Activated CD8-positive, alpha-beta memory T cell treated with anti-CD3 and anti-CD28 coated beads, Interleukin-2, amount 10 ng/mL, durations not matched to agents 7 days and 5 days (primary cell): ENCODE measurements at places on chromosomes 3 and 15.

- no peak for DNase-seq
Measured at GRCh38 chr15:33865416-33865815, 102.9 kb upstream of the CHRM5 start.

- DNase-seq: no peak
Measured at GRCh38 chr15:100623301-100623700, 20.9 kb downstream of the ASB7 start.

- no peak for DNase-seq
Measured at GRCh38 chr3:57199895-57200297, at the start of gene HESX1. HESX1 (minus strand) TSS chr3:57199978; CDS start chr3:57199918, 60 bp downstream.

DNA sequence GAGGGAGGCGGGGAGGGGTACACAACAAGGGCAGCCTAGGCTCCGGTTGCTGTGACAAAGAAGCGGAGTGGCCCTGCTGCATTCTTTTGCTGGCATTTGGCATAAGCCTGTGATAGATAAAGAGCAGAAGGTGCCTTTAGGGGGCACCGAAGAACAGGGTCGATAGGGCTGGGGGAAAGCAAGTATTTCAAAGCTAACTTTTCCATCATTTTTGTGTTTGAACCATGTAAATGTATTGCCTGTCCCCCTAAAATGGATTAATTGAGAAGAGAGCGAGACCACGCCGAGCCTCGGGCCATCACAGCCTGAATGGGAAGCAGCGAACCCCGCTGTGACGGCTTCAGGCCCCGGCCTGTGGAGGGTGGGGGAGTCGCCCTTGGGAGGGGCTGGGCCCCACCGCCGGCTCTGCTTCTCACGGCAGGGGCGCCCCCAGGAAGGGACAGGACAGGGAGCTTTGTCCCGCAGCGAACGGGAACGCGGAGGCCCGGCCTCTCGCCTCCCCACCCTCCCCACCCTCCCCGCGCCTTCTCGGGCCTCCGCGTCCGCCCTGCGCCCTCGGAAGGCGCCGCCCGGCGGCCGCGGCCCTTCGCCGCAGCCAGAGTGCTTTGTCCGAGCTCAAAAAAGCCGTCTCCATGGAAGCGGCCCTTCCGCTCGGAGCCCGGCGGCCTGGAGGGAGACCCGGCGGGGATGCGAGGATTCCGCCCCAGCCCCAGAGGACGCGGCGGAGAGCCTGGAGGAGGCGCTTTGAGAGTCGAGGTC is 32.4 kb upstream of the ALDH1L1 start:
- no peak for DNase-seq

GRCh38 chr3:101279765-101280385 is 40.5 kb downstream of the IMPG2 start:
- no peak for DNase-seq

DNA sequence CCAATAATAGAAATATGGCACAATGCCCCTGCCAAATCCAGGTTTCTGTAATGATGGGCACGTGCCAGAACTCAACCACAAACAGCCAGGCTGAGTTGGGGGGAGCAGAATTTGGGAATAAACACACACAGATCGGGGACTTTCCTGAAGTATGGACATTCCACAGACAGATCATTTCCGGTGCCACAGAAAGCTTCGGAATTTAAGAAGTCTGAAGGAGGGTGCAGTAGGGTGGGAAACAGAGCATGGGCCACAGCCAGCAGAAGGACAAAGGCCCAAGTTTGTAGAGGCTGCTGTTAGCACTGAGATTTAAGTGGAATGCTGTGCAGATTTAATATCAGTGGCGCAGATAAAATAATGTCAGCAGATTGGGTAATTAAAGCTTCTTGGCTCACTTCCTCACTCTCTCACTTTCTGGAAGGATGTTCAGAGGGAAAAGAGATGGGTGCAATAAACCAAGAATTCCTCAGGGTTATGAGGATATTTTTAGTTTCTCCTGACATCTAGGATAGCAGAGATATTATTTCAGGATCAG is 67.4 kb downstream of the MYLK start:
- no peak for DNase-seq

- DNase-seq: no peak
Measured at GRCh38 chr3:64977308-64978100, 289.7 kb upstream of the ADAMTS9 start.

DNA sequence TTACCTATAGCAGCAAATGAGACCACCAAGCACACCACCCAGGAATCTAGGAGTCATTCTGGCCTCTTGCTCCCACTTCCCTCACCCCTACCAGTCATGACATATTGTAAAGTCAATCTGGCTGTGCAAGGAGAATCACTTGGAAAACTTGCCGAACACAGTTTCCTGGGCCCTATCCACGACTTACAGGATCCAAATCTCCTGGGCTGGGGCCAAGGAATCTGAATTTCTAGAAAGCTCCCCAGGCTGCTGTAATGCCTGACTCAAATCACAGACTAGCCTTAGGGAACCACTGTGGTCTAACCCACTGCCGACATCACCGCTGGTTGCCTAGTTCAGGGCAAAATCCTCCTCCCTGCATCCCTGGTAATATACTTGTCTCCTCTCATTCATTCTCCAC is 4.2 kb upstream of the CRABP1 start:
- DNase-seq: no peak

DNA sequence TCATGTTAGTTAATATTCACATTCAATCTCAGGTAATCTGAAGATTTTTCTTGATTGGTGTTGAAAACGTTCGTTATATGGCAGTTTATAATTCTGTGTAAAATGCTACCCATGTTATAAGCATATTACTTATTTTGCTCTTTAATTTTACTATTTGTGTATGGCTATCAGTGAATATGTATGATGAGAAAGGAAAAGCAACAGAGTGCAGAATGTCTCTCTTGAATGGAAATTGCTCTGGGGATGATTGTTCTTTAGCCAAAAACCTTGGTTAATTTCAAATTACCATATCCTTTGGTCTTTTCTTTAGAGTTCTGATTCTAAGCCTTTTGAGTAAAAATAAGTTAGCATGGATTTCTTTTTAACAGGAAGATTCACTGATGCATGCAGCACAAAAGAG is 2.5 kb downstream of the SERPINI1 start:
- no peak for DNase-seq

DNA sequence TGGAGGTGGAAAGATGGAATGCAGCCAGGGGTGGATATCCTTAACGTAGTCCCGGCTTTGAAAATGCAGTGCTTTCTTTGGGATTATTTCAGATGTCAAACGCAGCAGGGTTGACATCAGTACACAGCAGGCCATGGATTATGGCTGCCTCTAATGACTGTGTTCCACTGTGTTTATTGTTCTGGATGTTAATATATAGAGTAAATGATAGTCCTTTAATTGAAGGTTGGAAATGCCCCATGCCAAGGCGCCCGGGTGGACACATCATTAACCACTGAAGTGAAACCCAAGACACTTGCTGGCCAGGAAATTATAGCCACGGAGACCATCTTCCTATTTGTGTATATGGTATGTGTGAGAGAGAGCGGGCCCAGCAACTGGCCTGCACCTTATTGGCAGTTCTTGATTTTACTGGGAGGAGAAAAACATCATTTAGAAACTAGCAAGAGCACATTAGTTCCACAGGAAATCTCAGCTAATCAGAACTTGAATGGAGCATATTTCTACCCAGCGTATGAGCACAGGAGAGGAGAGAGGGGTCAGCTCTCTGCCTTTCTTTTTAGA is 254.9 kb upstream of the RASGRP1 start:
- DNase-seq: no peak

DNA sequence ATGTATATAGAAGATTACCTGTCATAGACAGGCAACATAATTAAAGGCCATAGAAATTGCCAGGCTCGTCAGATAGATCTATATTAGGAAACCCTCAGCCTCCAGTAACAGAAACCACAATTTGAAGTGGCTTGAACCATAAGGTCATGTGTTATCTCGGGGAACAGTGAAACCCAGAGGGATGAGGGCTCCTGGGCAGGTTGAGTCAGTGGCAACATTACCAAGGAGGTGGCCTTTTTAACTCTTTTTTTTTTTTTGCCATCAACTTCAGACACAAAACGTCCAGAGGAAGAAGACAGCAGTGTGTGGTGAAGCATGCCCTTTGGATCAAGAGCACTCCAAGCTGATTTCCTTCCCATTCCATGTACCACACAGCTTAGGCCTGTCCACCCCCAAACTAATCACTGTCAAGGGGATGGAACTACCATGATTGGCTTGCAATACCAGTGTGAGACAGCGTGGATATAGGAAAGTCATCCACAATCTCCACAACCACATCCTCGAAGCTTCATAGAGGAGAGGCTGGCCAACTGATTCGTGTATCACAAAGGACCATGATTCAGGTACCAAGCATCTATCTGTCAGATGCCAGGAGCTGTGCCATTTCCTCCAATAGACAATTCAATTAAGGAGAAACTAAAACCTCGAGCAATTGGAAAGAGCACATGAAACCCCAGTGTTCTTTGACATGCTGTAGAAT is 999 bp upstream of the KIF7 start:
- no peak for DNase-seq

GRCh38 chr15:82919231-82919886 is 33.2 kb downstream of the HOMER2 start:
- DNase-seq: no peak

DNA sequence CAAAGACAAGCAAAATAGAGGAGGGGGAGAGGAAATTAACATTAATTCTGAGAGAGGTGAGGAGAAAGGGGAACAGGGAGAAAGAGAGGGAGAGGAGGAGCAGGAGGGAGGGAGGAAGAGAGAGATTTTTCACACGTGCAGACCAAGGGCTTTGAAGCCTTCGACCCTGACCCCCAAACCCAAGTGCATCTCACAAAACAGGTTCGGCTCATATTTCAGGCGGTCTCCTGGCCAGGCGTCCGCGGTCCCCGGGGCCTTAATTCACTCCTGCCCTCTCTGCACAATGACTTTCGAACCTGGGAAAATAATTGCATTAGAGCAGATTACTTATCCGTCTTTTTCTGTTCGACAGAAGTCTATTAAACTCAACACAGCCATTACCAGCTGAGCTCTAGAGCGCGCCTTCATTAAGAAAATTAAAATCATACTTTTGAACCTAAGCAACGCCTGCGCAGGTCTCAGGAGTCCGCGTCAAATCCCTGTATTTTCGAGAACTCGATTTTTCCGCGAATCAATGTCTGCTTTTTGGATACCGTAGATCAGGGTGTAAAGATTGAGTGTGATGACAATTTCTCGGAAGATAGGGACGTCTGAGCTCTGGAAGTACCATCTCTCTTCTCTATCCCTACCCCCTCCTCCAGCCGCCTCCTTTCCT is 220.7 kb downstream of the MEIS2 start:
- no peak for DNase-seq

- no peak for DNase-seq
Measured at GRCh38 chr3:115713284-115713683, 90.0 kb downstream of the GAP43 start.

DNA sequence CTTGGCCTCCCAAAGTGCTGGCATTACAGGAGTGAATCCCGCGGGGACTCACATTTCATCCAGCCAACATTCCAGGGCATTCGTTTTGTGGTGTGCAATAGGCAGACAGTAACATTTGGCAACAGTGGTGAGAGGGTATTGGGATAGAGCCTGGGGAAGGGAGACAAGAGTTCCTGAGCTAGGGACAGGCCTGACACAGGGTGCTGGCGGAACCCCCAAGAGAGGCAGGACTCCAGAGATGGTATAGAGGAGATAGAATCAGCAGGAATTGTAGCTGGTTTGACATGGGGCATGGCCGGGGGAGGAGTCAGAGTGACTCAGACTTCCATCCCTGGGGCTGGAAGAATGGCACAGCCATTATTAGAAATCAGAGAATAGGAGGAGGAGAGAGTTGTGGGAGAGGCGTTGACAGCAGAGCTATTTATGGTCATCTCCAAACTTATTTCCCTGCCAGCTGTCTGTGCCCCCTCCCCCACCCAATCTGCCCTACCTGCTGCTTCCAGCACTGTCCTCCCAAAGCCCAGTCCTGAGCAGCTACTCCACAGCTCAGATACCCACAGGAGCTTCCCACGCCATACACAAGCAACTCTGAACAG is 4.4 kb upstream of the IDH2 start:
- DNase-seq: no peak

GRCh38 chr15:31200735-31201151 is 99.2 kb upstream of the TRPM1 start:
- peak; percentile 81 for DNase-seq

DNA sequence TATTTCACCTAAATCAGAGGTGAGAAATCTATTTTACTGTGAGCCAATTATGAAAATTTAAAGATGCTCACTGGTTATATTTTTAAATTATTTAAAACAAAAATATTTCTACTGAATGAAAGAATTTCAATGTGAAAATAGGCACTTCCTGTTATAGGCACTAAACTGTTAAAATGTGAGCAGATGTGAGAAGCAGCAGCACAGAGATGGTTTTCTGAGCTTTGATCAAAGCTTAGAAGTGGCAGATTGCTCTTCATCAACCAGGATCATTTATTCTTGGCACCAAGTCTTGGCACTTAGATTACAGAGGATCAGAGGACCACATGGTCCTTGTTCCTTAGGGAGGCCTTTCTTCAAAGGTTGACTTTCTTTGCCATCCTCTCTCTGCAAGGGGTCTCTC is 18.0 kb upstream of the TSC22D2 start:
- no peak for DNase-seq
